Activated T-cell treated with anti-CD3 and anti-CD28 coated beads for 1 hour (primary cell): ENCODE measurements at places on chromosomes 4 and X.

DNA sequence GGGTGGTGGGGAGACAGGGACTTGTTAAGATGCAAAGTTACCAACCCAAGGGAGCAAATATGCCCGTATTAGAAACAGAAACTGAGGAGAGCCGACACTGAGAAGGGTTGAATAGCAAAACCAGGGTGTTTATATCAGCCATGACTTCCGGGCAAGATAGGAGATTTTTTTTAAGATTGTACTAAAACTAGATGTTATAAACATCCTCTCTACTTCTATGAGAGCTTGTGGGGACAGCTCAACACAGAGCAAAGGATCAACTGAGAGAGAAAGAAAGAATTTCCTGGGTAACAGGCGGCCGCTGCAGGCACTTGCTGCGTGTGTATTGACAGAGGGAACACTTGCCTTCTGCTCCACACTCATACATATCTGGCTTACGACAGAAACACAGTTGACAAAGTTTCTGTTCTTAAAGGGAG is 49.1 kb upstream of the FBXW7 start:
- DNase-seq = no peak

DNA sequence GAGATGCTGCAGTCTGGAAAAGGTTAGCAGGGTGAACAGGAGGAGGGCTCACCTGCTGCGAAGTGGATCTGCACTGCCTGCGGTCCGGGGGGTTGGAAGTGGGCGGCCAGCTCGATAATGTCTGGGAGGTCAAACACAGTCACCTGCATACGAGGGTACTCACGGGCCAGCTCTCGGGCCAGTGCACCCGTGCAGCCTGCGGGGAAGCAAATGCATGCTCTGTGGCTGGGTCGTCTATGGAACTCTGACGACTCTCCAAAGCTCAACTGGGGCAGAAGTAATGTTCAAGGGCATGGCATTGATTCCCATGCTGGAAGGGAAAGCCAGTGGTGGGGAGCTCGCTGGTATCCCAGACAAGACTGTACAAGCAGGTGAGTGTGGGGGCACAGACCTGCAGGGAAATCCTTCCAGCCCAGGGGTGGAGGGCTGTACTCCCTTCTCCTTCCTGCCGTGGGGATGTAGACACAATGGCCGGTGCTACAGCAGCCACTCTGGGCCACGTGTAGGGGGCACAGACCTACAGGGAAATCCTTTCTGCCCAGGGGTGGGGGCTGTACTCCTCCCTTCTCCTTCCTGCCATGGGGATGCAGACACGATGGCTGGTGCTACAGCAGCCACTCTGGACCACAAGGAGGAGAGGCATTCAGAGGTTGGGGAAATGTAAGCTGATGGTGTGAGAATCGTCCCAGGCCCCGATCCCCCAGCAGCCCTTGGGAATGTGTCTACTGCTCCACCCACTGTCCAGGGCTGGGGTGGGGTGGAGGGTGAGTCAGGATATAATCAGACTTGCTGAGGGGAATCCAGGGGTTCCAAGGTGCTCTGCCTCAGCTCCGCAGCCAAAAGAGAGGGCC is 26.2 kb upstream of the SLC25A6 start:
- DNase-seq = no peak

DNA sequence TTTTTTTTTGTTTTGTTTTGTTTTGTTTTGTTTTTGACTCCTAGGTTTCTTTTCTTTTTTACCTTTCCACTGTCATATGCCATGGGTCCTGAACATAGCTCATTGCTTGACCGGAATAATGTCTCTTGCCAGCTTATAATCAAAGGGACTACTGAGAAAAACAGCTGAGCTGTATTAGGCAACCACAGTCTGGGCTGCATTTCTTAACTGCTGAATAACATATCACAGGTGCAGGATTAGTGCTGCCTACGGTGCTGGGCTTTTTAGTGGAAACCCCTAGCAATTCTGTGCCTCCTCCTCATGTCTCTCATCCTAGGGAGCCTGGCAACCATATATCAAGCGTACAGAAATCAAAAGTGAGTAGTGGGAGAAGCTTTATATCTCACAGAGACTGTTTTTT is 333.5 kb downstream of the BMPR1B start:
- DNase-seq = no peak

DNA sequence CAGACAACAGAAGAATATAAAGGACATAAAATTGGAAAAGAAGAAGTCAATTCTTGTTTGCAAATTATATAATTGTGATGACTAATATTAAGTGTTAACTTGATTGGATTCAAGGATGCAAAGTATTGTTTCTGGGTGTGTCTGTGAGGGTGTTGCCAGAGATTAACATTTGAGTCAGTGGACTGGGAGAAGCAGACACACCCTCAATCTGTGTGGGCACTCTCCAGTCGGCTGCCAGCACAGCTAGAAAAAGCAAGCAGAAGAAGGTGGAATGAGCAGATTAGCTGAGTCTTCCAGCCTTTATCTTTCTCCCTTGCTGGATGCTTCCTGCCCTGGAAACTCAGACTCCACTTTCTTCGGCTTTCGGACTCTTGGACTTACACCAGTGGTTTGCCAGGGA is 51.7 kb downstream of the UBE2NL start:
- no peak for DNase-seq

DNA sequence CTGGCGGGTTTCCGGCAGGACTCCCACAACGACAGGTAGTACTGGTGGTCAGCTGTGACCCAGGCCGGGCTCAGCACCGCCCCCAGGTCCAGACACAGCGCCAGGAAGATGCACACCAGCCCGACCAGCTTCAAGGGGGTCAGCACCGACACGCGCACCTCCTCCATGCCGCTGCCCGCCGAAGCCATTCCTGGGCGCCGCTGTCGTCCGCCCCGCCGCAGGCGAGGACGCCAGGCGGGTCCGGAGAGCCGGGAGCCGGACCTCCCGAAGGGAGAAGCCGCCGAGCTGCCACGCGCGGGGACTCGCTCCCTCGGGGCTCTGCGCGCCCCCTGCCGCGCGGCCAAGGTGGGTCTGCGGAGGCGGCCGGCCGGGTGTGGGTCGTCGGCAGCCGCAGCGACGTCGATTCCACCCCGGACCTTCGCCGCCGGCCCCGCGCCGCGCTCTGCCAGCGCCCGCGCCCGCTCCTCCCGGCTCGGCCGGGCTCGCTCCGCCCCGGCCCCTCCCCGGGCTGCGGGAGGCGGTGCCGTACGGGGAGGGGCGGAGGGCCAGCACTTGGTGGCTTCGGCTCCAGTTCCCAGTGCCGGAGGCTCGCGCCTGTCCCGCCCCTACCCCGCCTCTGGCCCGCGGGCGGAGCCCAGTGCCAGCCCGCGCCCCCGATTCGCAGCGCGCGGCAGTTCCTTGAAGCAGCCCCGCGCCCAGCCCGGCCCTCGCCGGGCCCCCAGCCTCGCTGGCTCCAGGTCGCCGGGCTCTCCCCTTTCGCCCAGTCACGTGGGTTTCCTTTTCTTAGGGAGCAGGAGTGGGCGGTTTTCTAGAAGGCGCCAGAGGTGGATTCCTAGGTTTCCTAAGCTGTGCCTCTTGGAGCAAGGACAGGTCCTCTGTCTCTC is at the start of gene TMEM47:
Gene TMEM47 (minus strand): TSS at position 444 of the 884 bp plus-strand sequence. CDS start 256 bp downstream, at position 188.
- DNase-seq = no peak

DNA sequence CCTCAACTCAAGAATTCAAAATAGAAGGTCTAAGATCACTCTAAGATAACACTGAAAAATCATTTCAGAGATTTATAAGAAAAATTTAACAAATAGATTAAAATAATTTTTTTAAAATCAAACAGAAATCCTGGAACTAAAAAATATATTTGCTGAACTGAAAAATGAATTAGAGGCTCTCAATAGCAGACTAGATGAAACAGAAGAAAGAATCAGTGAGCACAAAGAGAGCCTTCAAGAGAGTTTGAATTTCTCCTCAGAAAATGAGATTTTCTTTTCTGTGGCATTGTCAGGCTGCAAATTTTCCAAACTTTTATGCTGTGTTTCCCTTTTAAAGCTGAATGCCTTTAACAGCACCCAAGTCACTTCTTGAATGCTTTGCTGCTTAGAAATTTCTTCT is 335.0 kb upstream of the SLC7A11 start:
- no peak for DNase-seq

DNA sequence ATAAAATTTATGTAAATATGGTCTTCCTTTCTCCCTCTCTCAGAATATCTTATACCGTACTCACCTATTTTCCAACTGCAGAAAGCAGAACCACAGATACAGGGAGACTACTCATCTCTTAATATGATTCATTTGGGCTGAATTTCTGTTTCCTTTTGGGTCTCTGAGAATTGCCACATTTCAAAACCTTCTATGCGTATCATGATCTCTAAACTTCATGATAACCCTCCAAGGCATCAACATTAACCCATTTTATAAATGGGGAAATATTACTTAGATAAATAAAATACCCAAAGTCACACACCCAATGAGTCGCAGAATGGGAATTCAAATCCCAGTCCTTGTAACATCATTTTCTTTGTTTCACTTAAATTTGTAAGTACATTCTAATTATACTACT is 16.6 kb upstream of the PRDM8 start:
- DNase-seq = no peak

DNA sequence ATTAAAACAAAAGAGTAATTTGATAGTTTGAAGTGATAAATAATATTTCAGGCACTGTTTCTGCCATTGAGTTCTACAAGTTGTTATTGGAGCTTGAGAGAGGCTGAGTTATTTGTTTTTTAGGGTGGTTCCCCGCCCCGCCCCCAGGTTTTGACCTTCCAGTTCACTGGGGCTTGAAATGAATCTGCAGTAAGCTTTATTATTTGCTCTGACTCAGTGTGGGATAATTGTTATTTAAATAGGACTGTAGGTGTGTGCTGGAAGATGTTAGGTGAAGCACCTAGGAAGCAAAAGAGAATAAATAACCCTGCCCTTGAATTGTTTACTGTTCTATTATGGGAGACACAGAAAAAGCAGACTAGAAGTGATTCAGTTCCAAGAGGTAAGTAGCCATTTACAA is 81.2 kb upstream of the KCNIP4 start:
- DNase-seq = no peak

DNA sequence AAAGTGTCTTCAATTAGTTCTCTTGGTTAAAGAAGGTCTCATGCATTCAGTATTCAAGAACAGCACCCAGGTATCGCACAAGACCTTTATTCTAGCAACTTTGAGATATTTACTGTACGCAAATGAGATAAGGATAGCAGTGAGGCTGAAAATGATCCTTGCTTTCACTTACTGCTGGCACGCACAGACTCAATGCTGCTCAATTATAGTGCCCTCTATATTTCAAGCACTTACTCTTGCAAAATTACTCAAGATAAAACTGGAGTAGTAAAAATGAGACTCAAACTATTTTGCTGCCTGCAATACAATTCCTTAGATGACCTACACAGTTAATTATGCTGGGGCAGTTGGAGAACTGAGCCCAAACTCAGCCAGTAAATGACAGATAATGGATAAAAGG is 60.9 kb downstream of the ADGRA3 start:
- no peak for DNase-seq
